ENCODE measurements at places on chromosomes 12 and 14.

DNA sequence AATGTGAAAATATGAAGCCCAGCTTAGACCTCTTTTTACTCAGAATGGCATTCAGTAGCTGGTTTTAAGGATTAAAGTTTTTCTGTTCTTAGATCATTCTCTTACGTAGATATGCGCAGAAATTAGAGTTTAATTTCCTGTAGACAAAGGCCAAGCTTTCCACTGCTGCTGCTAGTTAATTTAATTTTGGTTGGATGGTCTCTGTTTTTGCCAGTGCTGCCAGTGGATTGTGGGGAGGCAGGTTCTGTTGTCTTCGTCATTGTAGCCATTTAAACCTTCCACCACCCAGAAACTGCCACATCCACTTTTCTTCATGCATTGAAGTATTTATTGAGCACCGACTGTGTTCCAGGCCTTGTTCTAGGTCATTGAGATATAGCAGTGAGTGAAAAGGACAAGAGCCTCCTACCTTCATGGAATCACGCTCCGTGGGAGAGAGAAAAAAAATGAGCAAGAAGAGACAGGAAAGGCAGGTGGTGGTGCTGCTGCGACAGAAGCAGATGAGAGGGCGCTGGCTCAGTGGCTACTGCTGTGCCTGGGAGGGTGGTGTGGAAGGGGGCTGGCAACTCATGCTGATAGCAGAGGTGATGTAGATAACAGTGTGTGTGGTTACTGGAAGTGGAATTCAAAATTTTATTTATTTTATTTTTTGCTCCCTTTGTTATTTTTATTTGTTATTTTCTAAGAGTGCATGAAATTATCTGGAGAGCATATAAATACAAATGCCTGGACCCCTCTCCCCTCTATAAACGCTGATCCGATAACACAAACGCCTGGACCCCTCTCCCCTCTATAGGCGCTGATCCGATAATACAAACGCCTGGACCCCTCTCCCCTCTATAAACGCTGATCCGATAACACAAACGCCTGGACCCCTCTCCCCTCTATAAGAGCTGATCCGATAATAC lies 33.3 kb downstream of the DYNC1H1 start:
- no peak for DNase-seq

DNA sequence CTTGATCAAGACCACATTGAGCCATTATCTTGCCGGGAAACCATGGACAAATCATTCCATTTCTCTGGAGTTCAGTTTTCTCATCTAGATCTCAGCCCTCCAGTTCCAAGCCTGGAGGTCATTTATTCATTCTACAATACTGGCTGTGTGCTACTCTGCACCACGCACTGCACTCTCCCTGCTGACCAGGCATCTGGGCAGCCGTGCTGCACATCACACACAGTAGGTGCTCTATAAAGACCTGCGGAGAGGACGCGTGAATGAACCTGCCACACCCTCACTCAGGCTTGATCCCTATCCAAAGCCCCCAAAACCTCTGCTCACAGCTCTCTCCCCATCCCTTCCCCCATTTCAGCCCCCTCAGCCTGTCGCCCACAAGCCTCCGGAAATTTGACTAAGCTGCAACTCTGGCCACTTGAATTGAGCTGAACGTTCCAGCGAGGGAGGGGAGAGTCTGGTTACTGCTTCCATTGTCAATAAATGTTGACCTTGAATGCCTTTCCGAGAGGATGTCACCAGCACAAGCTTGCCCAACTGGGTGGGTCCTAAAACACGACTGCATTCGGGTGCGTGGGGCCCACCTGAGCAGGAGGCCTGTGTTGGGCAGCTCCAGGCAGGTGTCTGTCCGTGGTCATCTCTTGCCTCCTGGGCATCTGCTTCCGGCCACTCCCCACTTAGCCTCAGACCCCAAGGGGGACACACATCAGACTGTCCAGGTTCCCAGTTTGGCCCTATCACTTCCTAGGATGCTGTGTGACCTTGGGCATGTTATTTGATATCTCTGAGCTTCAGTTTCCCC lies 17.8 kb downstream of the FAIM2 start:
- no peak for DNase-seq

DNA sequence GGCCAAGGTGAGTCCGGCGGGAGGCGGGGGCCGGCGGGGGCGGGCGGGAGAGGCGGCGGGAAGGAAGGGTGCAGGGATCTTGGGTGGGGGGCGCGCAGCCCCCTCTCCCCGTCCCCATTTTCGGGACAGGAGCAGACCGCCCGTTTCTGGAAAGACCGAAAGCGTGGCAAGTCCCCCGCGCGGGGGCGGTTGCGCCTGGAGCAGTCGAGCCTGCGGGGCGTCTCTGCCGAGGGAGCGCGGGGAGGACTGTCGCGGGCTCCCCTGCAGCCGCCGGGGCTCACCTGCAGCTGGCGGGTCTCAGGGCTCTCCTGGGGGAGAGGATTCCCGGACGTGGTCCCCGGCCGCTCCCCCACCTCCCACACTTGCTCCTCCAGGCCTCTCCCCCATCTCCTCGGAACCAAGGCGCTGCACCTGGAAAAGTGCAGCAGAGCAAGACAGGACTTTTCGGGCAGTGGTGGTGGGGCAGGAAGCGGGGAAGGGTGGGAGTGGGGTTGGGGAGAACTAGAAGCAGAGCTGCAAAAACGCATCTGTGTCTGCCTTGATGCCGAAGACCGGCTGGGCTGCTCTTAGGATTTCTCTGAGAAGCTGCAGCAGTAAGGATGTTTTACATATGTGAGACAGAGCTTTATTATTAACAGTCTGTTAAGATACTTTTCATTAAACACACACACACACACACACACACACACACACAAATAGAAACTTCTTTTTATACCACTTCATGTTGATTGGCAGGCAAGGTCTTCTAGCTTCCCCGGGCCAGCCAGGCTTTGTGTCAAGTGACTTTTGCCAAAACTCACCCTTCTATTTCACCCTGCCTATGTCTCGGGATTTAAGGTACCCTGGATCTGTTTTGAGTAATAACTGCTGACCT lies 677 bp downstream of the C12orf75 start:
- DNase-seq, result no peak

DNA sequence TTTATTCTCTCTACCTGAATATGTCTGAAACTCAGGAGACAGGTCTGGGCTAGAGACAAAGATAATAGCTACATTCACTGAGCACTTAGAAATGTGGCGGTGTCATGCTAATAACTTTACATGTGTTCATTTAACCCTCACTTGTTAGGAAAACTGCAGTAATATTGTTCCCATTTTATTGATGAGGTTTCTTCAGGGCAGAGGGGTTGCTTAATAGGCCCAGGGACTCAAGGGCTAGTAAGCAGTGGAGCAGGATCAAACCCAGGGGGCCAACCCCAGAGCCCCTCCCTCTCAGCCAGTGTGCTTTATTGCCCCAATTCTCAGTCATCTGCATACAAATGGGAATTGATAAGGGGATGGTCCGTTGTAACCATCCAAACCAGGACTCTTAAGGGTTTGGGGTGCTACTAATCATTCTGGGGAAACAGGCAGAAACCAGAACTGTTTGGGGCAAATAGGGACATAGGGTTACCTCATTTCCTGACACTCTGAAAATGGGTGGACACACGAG lies 142.8 kb upstream of the AMIGO2 start:
- no peak for DNase-seq

- no peak for DNase-seq
These were observed 53.9 kb downstream of the HNRNPC start for GRCh38 chr14:21215130-21215878.

- DNase-seq, result no peak
These were observed 76.7 kb upstream of the EIF5 start for GRCh38 chr14:103257211-103257962.

Data from amniotic stem cell (primary cell).